GF-D8 (cell line): ENCODE measurements at places on chromosomes 12 and 14.

DNA sequence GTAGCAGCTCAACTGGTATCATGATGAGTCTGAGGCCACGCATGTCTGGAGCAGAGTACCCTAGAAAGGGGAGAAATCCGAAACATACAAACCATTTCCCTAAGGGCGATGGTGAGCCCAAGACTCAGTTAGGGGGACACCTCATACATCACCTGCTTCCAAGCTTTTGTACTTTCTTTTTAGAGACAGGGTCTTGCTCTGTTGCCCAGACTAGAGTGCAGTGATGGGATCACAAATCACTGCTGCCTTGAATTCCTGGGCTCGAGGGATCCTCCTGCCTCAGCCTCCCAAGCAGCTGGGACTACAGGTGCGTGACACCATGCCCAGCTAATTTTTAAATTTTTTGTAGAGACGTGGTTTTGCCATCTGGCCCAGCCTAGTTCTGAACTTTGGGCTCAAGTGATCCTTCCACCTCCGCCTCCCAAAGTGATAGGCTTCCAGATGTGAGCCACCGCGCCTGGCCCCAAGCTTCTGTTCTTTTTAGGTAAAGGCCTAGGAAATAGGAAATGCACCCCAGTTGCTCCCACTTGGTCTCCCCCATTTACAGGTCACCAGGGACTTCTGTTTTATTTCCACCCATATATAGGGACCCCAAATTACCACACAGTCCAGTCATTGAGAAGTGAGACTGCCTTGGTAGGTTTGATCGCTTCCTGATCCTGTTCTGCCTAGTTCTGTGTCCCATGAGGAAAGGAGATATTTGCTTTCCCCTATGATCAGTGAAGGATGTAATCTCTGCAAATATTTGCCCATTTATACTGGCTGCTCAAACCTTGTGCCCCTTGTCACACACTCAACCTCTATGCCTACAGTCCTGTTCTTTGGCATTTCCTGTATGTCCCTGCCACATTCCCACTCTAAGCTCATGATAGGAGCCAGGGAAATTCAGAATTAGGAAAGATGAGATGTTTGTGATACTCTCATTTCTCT is at the start of gene APOF:
APOF (minus strand) TSS at position 728 of the 930 bp plus-strand sequence; CDS start at position 616, 112 bp downstream.
- DNase-seq, result no peak

DNA sequence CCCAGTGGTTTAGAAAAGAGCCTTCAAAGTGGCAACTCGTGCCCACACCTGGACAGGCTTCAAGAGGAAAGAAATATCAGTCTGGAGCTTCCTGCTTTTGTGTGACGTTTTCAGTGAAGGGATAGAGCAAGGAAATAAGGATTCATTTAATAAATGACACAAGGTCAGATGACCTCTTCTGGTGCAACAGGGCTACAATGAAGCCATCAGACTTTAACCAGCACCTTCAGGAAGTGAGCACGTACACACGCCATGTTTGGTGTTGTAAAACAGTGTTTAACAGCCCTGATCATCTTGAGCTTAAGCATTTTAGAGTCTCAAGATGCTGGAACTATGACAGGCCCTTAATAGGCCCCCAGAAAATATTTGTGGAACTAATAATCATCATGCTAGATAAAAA is 59.1 kb downstream of the CCDC60 start:
- DNase-seq, result no peak

DNA sequence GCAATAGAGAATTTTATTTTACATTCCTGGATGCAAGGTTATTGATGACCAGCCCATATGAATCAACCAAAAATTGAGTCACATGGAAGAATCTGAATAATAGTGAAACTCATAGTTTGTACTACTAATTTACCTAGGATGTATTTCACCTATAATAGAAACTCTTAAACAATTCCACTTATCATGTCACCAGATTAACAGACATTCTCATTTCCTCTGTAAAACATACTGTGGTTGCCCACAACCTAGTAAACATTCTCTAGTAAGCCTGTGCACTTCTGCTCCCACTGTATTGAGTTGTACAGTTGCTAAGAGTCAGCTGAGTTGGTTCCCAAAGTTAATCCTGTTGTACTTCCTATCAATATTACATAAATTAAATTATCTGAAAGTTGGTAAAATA is 196.6 kb upstream of the TMTC1 start:
- DNase-seq, result no peak

DNA sequence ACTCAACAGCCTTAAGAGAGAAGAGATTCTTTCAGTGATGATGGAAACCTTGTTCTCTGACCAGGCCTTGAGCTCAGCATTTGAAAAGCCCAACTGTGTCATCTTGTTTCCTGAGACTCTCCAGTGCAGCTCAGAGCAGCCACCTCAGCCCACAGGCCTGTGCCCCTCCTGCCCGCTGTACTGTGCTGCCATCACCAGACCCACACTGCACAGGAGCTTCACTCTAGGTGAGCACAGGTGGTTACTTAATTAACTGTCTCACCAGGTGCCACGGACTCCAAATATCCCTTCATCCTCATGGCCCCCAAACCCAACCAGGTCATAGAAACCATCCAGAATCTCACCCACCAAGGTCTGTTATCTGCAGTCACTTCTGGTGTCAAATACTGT is 51.3 kb downstream of the JAG2 start:
- no peak for DNase-seq

DNA sequence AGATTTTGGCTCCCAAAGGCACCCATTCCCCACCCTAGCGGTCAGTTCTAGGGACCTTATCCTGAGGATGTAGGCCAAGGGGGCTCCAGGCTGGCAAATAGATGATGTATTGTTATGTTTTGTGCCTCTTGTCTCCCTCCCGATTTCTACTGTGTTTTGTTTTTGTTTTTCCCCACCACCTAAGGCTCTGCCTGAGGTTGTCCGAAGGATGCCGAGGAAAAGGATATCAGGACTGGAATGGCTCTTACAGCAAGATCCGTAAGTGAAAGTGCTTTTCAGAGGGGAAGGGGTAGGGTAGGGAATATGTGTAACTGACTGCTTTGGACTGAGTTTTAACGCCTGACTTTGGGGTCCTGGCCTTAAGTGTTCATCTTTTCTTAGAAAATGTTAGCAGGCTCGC is 6.6 kb downstream of the FOXG1 start:
- DNase-seq, result no peak

GRCh38 chr14:26594148-26594547 is 3.7 kb downstream of the NOVA1 start:
- no peak for DNase-seq

DNA sequence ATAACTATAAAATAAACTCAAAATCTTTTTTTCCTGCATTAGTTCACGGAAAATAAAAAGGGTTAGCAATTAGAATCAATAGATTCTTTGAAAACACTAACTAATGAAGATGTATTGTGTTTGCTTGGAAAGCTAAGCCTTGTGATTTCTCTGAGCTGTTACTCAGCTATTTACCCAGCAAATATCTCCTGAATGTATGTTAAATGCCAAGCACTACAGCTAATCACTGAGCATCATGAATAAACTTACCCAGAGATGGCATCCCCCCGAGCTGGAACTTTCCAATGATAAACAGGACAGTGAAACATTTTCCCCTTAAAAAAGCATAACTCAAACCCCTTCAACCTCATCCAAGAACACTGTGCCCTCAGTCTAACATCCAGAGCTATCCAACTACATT is 71.2 kb downstream of the SLC2A13 start:
- no peak for DNase-seq

DNA sequence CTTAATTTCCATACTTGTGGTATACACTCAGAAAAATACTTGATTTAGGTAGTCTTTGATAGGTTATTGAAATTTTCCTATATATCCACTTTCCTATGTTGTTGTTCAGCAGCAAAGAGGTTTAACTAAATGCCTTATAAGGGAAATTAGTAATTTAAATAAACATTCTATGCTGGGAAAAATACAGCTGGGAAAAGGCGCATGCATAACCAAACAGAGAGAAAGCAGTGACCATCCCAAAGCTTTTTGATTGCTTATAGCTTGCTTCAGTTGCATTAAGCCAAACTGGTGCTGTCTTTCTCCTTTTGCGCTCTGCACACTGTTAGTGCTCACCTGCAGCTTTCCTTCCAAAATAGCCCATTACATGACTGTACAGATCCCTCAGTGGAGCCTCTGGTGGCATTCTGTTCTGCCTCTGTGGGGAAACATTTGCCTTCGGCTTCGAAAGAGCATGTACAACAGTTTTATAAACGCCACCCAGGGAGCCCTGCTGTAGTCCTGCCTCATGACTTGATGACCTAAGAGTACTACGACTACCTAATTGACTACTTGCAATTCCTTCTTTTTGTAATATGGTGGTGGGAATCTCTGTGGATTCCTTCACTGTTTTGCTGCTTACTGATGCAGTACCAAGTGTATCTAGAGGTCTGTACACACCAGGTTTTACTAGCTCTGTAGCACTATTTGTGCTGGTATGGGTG is 120.8 kb downstream of the RALGAPA1 start:
- DNase-seq, result no peak

DNA sequence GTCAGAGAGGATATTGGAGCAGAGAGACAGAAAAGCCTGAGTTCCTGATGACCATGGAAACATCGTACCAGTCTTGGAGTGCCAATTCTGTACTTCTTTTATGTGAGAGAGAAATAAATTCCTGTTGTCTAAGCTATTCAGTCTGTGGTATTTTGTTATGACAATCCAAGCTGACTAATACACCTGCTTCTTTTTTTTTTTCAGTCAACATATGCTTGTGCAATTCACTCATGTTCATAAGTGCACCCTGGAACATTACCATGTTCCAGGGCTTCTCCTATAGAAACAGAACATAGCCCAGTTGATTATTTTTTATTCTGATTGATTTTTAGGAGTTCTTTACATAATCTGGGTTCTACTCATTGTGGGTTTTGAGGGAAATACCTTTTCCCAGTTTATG is 1.7 kb upstream of the CHPT1 start:
- DNase-seq, result no peak

GRCh38 chr12:42094277-42094676 is 50.4 kb downstream of the GXYLT1 start:
- no peak for DNase-seq

- DNase-seq, result no peak
Observed at GRCh38 chr14:95056476-95056875, 100.9 kb downstream of the DICER1 start.

DNA sequence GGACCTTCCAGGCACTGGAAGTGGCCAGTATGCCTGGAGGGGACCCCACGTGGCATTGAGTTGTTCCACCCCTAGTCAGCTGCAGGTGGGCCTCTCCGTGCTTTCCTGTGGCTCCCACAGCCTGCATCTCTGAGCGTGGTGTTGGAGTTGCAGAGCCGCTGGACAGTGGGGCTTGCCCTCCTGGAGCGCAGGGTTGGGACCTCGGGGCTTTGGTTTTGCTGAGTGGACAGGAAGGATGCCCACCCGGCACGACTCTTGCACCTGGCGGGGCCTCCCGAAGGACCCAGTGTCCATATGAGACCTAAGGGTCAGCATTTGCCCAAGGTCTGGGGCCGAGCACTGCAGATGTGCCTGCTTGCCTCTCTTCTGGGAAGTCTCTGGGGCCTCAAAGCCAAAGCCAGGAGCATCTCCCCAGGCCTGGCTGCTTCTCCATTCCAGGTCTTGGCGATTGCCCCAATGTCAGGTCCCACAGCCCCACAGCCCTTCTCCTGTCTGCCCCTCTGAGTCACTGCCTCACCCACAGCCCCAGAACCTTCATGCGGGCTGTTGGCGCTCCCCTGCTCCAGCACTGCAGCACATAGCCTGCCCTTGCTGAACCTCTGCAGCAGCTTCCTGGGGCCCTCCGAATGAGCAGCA is 1.5 kb downstream of the PACS2 start:
- no peak for DNase-seq

DNA sequence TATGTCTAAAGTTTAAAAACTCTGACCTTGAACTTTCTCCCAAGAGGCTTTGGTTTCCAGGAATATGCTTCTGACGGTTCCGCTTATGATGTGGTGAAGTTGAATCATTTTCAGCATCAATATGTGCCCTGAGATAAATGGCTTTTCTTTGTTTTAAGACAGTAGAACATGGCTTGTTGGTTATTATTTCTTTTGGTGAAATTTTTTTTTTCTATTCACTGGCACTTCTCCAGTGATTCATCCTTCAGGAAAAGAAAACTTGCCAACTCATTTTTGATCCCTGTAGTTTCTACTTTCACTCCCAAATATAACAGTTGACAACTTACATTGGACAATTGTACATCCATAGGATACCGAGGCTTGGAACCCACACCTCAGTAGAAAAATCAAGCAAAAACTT is 1301.2 kb upstream of the FLRT2 start:
- no peak for DNase-seq

DNA sequence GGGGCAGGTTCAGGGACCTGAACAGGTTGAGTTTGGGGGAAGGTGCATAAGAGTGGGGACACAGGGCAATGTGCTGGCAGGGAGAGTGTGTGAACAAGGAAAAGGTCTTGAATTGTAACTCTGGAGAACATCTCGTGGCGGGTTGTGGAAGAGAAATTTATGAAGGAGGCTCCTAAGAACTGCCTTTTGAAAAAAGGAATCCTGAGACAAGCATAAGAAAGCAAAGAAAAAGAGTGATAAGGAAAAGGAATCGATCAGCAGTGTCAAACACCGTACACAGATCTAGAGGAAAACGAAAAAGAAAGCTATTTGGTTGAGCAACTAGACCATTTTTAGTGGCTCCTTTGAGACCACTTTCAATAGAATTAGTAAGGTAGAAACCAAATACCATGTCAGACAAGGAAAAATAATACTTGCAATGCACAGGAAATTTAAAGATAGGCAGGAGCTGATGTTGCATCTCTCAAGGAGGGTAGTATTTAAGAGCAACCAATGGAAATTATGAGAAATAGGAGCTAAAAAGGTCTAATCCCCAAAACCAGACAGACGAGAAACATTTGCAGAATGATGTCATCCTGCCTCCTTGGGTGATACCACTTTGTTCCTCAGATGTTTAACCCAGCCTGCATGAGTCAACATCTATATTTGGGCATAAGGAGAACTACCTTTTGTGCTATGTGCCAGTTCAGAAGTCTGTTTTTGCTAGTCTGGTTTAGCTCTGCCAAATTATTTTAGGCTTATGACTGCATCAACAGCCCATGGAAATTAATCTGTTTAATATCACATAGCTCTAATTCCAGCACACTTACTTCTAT is 64.5 kb upstream of the STK38L start:
- DNase-seq, result peak; percentile 37

GRCh38 chr12:20415028-20415427 is 46.7 kb downstream of the PDE3A start:
- peak; percentile 15 for DNase-seq

GRCh38 chr12:108606492-108606891 is 8.6 kb upstream of the TMEM119 start:
- DNase-seq, result no peak

GRCh38 chr14:26382901-26383685 is 214.7 kb downstream of the NOVA1 start:
- no peak for DNase-seq

GRCh38 chr12:55671746-55672145 is 35.1 kb downstream of the OR10P1 start:
- no peak for DNase-seq

DNA sequence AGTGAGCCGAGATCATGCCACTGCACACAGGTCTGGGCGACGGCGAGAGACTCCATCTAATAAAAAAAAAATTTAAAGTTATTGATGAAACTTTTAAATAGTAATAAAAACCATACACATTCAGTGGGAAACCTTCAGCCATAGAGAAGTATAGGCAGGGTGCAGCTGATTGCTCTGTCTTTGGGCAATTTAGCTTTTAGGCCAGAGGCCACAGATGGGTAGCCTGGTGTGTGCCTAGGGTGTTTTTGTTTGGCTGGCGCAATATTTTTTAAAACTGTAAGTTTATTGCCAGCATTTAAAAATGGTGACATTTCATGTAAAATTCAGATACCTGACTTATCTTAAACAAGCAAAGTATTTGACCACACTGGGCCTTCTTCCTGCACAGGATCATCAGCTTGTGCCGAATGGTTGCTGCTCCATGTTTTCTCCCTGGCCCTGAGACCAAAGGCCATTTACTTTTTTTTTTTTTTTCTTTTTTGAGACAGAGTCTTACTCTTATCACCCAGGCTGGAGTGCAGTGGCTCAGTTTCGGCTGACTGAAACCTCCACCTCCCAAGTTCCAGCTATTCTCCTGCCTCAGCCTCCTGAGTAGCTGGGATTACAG is 16.2 kb downstream of the EXD2 start:
- no peak for DNase-seq
